ENCODE measurements at places on chromosomes 12 and 14.

- DNase-seq, result no peak
Measured at GRCh38 chr12:131282292-131283080, 328.8 kb downstream of the ADGRD1 start.

DNA sequence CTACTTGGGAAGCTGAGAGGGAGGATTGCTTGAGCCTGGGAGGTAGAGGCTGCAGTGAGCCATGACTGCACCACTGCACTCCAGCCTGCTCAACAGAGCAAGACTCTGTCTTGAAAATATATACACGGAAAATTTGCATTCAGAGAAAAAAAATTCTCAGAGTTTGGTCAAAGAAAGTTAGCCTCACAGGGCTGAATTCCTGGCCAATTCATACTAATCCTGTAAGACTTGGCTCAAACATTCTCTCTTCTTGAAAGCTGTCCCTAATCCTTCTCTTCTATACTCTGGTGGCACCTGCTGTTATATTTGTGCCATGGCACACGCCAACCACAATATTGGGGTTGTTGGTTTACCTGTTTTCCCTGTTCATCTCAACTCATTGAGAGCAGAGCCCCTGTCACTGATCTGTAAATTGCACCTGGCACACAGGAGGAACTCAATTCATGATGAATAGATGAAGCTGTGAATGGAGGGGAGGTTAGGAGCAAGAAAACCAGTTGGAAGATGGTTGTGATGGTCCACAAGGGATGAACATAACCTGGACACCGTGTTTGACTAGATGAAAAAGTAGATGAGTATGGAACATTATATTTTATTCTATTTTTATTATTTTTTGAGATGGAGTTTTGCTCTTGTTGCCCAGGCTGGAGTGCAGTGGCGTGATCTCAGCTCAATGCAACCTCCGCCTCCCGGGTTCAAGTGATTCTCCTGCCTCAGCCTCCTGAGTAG is 36.8 kb upstream of the SPTSSA start:
- no peak for DNase-seq

- DNase-seq, result no peak
Measured at GRCh38 chr12:130992979-130993538, 39.4 kb downstream of the ADGRD1 start.

DNA sequence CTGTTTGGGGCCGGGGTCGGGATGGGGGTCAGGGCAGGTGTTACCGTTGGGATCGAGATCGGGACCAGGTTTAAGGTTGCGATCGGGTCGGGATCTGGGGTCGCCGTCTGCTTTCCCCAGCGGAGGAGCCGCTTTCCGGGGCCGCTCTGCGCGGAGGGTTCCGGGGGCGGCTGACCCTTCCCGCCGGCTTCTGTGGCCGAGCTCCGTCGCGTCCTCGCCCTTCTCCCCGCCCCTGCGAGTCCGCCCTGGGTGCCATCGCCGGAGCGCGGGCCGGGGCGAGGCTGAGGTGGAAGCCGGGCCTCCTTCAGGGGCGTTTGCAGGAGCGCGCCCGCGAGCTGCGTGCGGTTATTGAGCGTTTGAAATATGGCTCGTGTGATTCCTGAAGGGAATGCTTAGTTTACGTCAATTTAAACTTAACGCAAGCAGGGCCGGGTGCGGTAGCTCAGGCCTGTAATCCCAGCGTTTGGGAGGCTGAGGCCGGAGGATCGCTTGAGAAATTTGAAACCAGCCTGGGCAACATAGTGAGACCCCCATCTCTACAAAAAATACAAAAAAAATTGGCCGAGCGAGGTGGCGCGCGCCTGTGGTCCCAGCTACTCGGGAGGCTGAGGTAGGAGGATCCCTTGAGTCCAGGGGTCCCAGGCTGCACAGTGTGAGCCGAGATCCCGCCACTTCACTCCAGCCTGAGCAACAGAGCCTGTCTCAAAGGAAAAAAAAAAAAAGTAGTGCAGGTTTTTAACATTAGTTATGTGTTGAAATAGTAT is 620 bp downstream of the PGAM5 start:
- peak; percentile 9 for DNase-seq

DNA sequence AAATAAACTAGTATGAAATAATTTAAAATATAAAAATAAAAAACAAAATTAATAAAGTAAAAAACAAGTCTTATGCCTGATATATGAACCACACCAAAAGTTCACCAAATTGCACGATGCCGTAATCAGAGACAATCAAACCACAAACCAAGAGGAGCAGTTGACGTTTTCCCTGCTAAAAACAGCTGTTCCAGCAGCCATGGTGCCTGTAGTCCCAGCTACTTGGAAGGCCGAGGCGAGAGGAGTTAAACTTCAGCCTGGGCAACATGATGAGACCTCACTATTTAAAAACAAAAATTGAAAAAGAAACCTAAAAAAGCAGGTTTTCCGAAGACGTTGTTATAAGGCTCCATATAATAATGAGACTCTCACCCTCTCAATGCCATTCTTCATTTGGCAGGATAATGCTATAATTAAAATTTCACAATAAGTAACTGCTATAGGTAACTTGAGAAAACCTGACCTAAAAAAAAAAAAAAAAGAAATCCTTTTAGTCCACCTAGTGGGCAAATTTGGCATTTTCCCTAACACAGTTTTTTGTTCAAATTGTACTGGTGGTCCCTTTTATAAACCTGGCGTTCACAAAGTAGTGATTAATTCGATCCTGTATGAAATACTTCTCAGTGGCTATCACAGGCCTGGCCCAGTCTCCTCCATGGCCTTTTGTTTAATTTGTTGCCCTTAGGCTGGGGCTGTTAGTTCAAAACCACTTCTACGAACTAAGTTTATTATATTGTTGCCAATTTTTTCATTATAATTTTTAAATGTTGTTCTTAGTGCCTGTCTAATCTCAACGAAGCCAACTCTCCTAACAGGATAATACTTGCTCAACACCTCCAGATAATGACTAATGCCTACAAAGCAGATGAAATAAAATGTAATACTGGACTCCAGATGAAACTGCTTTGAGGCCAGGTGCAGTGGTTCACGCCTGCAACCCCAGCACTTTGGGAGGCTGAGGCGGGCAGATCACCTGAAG is 62.1 kb downstream of the TNFAIP2 start:
- DNase-seq, result no peak

DNA sequence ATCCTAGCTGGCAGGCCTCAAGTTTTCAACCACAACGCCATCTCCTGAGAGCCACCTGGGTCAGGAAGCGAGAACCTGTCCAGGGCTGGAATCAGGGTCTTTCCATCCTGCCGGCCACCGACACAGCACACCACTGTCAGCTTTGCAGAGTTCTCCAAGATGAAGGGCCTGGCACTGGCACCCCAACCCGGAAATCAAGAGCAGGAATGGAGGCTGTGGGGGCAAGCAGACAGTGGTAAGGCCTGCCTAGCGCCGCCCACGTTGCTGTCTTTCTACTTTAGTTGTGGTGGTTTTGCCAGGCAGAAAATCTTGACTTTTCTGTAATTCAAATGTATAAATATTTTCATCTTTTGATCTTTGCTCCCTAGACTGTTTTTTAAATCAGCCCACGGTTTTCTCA is 90.7 kb downstream of the ITPK1 start:
- no peak for DNase-seq

- DNase-seq, result no peak
Measured at GRCh38 chr14:101826351-101826750, 64.8 kb downstream of the PPP2R5C start.

DNA sequence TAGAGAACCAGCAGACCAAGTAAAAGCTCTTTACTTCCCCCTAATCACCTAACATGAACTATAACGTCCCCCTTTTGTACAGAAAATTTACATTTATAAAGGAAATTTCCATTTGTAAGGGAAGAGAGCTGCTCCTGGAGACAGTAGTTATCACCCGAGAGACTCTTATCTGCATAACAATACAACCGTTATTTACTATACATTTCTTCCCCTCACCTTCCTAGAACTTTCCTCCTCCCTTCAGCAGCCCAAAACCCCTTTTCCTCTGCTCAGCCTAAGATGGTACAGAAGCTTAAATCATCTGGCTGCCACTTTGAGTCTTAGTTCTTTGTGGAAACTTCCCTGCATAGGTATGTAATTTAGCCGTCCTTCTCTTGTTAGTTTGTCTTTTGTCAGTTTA is 40.4 kb upstream of the ETV6 start:
- no peak for DNase-seq

DNA sequence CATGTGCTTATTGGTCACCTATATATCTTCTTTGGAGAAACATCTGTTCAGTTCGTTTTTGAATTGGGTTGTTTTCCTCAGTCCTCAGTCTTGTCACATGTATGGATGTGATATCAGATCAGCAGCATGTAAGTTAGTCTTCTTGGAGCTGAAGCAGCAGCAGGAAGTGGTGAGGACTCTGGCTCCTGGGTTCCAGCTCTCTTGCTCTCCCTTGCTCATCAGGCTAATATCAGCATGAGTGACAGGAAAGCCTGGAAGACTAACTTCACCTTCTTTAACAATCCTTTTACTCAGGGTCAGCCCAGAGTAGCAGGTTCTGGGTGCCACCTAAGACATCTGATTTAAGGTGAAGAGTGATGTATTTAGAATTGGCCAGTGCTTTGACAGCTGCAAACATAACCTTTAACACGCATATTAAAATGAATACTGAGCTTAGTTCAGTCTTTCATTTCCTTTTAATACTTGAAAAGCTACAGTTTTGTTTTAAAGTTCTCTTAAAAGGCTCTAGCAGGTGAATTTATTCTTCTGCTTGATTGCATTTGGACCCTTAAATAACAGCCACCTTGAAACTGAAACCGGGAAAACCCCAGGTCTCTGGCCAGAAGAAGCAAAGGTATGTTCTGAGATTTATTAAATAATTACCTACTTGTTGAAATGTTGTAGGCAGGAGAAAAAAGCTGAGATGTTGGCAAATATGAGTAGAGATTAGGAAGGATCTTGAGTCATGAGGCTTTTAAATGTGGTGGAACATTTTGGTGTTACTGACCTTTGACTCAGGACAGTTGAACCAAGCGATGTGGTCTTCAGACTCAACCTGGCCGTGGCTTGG is 54.3 kb downstream of the DRAM1 start:
- no peak for DNase-seq

DNA sequence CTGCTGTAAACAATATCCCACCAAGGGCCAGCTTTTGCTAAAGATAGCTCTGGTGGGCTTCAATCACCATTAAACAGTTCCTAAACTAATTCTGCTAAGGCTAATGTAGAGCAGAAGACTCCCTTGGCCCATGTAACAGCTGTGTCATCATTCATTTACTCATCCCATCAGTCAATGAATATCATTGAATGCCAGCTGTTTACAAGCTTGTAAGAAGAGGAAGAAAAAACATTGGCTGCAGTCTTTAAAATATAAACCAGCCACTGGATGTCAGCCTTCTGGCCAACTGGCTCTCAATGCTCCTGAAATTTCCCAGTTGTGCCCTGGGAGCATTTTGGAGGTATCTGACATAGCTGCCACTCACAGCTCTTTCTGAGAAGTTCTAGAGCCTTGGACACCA is 18.0 kb upstream of the MAP3K9 start:
- DNase-seq, result no peak

DNA sequence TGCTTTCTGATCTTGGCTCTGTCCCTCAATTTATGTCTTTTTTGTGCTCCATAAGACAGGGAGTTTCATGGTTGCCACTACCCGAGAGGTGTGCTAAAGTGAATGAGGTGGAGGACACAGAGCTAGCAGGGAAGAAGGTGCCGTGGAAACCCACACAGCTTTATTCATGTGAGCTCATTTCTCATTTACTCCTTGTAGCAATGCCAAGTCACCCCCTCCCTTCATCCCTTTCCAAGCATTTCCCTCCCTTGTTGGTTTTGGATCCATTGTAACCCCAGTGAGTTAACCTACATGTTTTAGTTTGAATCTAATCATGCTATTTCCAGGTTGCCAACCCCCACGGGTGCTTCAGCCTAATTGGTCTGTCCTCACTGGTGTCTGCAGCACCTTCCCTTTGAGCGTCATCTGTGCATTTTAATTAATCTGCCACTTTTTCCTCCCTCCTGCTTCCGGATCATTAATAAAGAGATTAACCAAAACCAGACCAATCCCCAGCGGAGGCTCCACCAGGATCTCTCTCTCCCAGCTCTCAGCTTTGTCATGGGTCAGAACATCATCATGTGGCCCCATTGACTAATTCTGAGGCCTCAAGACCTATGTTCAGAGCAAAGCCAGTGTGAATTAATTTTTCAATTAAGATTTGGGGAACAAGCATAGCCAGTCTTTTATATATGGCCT is 56.2 kb downstream of the NTF3 start:
- DNase-seq, result no peak

- no peak for DNase-seq
Measured at GRCh38 chr12:101858361-101858760, 19.0 kb upstream of the DRAM1 start.

DNA sequence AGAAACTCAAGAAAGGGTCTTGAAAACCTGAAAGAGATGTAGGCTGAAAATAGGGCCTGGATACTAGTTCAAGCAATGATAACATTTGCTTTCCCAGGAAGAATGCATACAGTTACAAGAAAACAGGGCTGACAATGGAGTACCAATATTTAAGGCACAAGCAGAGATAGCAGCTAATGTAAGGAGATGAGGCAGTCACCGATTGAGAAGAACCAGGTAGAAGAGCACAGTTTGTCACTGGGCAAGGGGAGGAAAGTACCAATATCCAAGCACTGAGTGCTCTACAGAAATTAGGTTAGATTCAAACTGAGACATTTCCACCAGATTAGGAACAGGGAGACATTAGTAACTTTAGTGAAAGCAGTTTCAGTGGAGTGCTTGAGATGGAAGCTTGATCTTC is 19.9 kb downstream of the RPS6KA5 start:
- DNase-seq, result no peak

DNA sequence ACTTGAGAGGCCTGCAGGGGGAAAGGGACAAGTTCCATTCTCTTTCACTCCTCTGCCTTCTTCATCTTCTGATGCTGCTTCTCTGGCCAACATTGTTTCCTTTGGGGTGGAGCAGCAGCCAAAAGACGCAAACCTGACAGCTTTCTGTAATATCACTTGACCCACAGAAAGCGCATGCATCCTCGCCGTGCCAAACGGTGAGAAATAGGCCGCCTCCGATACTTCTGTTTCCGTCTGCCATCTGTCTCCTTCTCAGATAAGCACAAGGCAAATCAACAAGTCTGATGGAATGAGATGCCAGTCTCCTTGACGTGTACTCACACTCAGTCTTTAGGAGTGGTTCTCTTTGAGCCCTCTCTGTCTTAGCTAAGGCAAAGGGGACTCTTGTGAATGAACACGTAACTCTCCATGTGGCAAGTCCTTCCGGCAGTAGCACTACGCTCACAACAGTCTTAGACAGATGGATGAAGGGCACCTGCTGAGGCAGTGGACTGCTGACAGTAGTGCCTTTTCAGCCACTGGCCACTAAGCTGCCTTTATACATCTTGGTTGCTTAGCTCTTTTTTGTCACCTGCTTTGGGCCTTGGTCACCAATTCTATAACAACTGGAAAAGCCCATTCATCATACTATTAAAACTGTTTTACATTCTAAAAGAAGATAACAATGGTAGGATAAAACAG is 214.1 kb downstream of the FBXL14 start:
- no peak for DNase-seq

All from central memory CD4-positive, alpha-beta T cell (primary cell).